ENCODE measurements at places on chromosomes 11 and 22.

DNA sequence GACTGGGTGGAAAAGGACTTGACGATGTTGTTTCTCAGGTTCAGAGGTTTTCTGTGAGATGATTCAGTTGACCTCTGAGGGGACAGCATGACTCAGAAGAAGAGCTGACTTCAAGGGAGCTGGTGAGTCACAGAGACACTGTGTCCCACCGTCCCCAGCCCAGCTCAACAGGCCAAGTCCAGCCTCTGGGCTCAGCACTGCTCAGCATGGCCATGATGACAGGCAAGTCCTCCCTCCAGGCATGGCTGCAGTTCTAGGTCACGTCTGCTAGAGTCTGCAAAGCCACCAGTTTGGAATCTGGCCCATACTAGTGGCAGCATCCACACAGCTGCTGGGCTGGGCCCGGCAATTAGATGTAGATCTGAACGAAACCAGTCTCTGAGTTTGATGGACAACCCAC is 12.9 kb downstream of the TRIM29 start:
- no peak for DNase-seq

DNA sequence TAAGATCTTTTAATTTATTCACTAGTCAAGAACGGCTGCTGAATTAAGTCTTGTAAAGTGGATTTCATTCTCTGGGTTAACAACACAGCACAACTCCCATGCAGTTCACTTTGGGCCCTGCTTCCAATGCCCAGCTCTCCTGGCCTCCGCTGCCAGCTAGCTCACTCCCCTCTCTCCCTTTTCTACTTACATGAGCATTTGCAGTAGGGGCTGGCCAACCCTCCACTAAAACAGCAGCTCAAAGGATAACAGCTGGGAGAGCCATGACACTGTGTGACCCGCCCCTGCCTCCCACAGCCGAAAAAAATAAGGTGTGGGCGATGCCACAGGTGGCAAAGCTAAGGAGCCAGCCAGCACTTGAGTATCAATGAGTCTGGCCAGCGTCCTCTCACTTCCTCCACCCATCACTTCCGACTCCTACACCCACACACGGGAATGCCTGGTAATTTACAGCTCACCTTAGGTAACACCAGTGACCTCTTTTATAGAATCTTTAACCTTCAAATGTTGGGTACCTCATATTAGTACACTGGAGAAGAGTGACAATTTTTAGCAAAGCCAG is 56.8 kb downstream of the DGCR2 start:
- no peak for DNase-seq

- no peak for DNase-seq
Measured at GRCh38 chr22:21857481-21857914, 9.9 kb downstream of the MAPK1 start.

DNA sequence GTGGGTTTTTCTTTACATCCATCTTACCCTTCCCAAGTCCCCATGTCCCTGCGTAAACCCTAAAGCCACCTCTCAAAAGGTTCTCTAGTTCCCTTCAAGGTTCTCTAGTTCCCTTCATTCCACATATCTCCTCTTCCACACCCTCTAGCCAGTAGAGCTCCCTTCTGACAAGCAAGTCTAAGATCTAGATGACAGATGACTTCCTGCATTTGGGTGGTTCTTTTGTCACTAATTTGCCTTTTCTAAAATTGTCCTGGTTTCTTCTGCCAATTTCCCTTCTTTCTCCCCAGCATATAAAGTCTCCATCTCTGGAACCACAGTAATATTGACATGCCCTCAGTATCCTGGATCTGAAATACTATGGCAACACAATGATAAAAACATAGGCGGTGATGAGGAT is 7.8 kb downstream of the CD3E start:
- no peak for DNase-seq

DNA sequence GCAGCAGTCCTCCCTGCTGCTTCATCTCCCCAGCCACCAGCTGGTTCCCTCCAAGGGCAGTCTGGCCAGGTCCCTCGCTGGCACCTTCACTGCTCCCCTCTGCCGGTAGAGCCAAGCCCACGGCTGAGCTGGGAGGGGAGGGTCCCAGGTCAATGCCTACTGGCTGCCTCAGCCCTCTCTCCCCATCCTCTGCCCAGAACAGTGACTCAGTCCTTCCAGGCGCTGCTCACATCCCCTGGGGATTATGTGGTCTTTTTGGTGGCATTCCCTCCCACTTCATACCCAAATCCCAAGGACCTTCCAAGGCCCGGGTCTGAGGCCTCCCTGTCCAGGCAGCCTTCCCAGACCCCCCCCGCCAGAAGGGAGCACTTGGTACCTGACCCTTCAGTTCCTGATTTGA is 44.9 kb downstream of the WNT7B start:
- DNase-seq = no peak

DNA sequence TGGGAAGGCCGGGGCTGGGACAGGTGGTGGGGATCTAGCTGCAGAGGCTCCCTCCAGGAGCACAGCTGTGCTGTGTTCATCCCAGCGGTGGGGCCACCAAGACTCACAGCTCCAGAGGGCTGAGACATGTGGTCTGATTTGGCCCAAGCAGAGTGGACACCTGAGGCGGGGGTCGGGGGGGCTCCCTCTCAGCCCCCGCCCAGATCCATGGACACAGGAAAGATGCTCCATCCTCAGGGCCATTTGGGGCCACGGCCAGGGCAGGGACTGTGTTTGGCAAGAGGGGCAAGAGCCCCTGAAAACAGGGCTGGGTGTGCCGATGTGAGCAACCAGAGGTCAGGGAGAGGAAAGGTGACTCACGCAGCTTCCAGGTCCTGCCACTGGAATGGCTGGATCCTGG is 219.4 kb downstream of the BRD1 start:
- no peak for DNase-seq

DNA sequence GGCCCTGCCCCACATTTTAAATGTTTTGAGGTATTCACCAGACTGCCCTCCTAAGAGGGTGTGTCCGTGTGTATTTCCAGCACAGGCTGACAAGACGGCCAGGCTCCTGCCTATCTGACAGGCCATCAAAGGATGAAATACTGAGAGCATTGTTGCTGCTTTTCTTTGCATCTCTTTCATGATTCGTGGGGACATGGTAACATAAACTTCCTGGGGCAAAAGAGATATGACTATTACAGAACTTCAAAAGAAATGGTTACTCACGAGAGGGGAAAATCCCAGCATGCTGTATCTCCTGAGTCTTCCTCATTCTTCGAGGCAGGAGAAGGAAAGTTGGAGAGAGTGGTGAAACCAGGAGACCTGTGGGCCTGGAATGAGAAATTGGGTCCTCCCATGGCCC is 10.3 kb upstream of the BIK start:
- DNase-seq = no peak

- no peak for DNase-seq
Measured at GRCh38 chr11:73072935-73073481, 69.1 kb downstream of the FCHSD2 start.

DNA sequence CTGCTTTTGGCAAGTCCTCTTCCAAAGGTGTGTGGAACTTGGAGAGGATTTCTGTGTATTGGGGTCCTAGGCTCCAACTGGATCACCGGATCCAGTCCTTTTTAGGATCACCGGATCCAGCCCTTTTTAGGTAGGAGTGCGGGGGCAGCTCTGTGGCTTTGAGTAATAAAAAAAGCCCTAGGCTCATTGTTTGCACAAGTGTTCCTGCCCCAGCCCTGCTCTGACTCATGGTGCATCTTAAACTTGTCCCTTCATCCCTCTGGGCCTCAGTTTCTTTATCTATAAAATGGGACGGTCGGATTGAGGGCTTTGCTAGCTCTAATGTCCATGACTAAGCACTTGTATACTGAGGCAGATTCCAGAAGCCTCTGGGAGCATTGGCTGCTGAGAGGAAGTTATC is 22.7 kb upstream of the CD44 start:
- no peak for DNase-seq
